ENCODE measurements at places on chromosomes 12 and 14.

- no peak for DNase-seq
These were observed 544 bp downstream of the ABCD4 start for GRCh38 chr14:74302152-74302628.

GRCh38 chr14:95237958-95238340 is 80.6 kb upstream of the DICER1 start:
- no peak for DNase-seq

GRCh38 chr12:122052285-122052684 is 26.3 kb upstream of the MLXIP start:
- DNase-seq, result no peak

DNA sequence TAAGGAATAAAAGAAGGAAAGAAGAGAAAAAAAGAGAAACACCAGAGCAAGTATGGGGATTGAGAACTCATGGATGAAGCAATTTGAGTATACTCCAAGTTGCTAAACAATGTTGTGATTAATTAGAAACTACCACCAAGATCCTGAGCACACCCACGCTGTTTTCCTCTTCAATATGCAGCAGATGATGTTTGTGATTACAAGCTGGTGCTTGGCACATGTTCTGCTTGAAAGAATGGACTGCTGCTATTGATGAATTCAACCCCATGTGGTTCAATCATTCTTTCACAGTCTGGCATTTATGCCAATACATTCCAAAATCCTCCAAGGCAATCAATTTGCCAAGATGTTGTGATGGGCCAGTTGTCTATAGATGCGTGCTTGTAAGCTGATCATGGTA is 146.8 kb downstream of the SLC2A13 start:
- DNase-seq, result no peak
